Upper lobe of left lung (tissue), 6 donors: ENCODE measurements at places on chromosomes 1 and 21.

GRCh38 chr1:178948676-178949075 is 77.0 kb upstream of the FAM20B start:
- DNase-seq, result no peak

DNA sequence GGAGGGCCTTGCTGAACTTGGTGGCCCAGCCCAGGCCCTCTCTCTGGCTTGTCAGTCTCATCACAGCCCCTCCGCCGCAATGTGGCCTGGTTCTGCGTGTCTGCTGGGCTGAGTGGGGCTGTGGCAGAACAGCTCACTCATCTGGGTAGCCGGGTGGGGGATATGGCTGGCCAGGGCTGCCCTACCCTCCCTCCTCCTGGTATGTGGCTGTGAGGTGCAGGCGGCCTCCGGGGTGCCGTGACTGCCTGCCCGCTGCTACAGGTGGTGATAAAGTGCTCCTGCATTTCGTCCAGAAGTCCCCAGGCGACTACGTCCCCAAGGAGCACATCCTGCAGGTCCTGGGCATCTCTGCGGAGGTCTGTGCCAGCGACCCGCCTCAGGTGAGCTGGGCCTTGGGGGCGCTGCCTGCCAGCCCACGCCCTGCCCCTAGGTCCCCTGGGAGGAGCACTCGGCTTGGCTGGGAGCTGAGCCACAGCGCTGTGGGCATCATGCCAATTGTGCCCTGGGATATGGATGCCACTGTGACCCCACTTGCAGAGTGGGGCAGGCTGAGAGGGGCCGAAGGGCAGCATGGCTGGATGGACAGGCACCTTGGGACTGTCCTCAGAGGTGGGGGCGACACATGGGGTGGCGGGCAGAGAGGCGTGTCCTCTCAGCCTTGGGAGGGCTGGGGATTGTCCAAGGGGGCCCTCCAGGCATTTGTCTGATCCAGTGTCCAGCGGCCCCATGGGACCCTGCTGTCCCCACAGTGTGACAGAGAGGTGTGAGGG is 2.3 kb downstream of the PRXL2B start:
- DNase-seq, result peak; percentile 71

GRCh38 chr1:244316407-244316806 is 135.3 kb downstream of the ADSS2 start:
- no peak for DNase-seq

DNA sequence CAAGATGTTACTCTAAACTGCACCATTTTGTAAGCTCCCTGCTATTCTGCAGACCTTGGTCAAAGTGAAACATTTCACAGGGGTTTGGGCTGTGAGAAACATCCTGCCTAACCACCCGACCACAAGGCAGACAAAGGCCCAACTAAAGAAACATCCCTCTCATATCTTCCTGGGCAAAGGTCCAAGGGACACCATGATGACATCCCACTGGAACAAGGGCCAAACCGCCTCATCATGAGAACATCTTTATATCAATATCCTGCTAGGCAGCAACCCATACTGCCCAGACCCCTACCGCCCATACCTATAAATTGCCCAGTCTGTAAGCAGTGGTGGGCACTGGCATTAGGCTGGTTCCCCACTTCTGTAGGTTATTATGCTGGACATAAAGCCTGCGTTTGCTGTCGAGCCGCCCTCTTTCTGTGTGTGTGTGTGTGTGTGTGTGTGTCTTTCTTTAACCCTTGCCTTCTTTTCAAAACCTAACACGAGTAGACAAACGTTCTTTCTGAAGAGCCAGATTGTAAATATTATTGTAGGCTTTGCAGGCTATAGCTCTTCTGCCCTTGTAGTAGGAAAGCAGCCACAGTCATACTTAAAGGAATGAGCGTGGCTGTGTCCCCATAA is 1.0 kb upstream of the PPIE start:
- DNase-seq, result no peak

GRCh38 chr1:2310332-2311183 is 80.8 kb downstream of the MORN1 start:
- no peak for DNase-seq

DNA sequence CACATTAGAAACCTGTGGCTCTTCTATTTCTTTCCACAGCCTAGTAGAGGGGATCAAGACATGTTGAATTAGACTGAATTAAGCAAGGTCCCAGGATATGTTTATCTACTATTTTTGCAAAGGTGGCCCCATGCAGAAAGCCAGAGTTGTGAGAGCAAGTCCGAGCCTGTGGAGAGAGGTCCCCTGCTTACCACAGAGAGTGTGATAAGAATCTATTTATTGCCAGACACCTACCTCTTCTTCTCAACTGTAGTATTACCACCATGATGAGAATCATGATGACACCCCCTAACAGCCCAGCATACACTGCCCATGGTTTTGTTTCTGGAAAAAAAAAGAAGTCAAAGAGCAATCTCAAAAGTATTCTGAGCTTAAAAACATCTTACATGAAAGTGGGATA is 23.0 kb downstream of the SLAMF1 start:
- no peak for DNase-seq

DNA sequence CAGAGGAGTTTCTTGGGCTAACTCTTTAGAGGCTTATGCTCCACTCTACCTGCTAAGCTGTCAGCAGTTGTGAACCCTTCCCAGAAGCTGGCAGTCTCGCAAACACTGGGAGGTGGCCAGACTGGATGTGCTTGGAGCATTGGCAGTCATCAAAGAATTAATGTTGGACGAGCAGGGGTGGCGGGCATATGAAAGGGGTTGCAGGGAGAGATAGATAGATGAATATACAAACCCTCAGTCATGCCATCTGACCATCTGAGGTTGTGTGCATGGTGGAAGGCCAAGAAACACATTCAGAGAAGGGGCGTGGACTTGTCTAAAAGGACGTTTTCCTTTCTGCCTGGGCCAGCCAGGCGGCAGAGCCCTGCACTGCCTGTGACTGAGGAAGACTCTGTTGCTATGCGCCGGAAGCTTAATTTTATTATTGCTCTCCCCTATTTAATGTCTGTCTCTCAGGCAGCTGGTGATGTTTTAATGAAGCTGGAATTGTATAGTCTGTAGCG is 164.4 kb downstream of the PBX1 start:
- DNase-seq, result no peak

- no peak for DNase-seq
Measured at GRCh38 chr1:201491896-201492511, 14.9 kb downstream of the CSRP1 start.

GRCh38 chr1:233304489-233305102 is 9.1 kb upstream of the PCNX2 start:
- no peak for DNase-seq

DNA sequence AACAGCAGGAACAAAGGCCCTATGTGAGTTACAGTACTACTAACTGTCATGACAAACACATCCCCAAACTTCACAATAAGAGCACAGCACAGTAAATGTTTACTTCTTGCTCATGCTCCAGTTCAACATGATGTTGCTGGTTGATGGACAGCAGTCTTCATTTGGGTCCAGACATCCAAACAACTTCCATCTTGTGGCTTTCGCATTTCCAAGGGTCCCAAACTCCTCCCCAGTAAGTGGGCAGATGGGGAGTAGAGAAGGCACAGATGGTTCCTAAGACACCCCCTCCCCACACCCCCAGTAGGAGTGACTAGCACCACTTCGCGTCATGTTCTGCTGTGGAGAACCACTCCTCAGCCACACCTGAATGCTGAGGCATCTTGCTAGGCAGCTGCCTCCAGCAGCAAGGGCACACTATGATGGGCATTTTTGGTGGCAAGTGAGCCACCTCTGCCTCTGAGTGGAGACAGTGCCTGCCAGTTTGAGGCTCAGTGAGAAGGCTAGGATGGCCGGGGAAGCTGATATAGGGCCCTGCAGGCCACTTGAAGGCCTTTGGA is 32.7 kb upstream of the CD2 start:
- no peak for DNase-seq

- DNase-seq, result peak; percentile 87
Measured at GRCh38 chr1:35707601-35708440, 10.9 kb downstream of the C1orf216 start.

- DNase-seq, result no peak
Measured at GRCh38 chr21:36456729-36457414, 23.1 kb downstream of the CLDN14 start.

DNA sequence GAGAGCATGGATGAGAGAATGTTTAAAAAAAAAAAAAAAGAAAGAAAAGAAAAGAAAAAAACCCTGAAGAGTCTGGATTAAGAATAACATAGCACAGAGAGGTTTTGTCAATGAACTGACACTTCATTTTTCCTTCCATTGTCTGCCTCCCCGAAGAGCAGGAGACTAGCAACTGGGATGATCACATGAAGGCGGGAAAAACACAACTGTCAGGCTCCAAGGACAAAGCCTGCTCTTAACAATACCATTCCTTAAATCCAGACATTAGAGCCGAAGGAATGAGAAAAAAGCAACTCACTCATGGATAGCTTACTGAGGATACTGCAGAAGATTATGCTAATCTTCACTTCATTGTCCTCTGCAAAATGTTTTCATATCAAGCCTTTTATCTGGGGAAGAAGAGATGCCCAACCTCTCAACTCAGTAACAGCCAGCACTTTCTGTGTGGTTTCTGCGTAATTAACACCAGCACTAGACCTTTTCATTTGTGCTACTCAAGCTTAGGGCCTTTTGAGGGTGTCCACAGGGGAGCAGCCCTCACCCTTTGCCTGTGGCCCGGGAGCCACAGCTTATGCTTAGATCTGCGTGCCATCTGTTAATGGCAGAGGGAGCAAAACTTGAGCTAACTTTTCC is 182.3 kb downstream of the BARHL2 start:
- no peak for DNase-seq

- no peak for DNase-seq
Measured at GRCh38 chr1:63742526-63742925, 31.3 kb upstream of the ROR1 start.

DNA sequence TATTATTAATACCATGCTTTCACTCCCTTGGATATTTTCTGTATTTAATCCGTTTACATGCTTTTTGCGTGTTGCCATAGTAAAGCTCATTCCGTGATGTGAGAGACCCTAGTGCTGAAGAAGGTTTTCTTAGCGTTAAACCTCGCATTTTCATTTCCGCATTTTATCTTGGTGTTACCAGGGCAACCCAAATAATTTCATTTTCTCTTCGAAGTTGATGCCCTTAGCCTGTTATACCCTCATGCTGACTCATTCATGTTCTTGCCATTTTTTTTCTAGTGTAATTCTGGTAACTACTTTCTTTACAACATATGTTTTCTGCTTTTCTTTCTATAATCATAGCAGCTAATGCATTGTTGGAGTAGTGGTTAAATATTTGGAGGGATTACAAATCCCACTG is 37.2 kb downstream of the LRRC8C start:
- DNase-seq, result no peak

DNA sequence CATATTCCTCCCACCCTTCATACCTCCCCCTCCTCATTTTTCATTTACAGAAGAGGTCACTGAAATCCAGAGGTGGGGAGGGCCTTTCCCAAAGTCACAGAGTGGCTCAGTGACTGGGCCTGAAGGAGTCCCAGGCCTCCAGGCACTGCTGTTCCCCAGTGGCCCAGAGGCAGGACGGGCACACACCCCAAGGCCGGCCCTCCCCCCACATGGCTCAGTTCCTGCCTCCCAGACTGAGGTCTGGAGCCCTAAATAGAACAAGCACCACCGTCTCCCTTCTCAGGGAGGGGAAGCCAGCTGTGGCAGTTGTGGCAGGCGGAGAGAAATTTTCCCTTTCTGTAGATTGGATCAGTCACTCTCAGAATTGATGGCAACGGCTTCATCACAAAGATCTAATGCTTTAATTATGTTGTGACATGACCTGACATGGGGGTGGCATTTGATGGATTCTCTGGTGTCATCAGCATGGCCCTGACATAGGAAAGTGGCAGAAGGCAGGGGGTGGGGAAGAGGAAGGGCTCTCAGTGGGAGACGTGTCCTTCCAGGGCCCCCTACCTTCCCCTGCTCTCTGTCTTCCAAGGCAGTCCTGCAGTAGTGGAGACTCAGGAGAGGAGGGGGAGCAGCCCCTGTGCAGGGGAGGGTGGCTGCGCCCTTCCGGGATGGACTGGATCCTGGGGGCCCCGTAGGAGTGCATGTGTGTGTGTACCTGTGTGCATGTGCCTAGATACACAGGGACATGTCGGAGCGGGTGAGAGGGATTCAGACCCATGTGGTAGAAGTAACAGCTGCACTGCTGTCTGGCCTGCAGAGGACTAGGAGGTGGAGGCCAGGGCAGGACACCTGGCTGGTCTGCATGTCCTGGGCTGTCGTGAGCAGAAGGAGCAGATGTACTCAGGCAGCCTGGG is 41.2 kb upstream of the FOXO6 start:
- peak; percentile 33 for DNase-seq

DNA sequence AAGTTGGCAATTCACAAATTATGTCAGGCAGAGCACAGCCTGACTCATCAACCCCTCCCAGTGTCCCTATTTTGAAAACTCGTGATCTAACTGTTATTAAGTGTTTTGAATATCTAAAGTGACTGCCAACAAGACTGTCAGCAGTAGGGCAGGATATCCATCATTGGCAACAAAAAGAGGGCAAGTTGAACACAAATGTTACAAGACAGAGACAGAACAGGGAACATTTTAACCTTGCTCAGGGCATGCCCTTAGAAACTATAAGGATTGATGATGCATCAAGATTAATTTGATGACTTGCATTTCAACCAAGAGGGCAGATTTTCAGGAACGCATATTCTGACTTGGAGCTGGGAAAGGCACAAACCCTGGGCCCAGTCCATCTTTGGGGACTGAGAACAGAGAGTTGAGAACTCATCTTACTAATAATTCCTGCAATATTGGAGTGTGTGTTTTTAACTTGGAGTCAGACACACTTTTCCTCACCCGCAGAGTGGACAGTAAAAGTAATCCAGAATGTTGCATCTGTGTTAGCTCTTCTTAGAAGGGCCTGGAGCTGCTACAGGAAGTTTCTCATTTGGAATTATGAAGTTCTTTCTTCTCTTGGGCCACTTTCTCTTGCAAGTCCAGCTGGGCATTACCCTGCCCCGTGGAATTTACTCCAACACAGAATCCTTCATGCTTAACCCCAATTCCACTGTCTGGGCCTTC is 317.2 kb downstream of the LTN1 start:
- DNase-seq, result no peak

DNA sequence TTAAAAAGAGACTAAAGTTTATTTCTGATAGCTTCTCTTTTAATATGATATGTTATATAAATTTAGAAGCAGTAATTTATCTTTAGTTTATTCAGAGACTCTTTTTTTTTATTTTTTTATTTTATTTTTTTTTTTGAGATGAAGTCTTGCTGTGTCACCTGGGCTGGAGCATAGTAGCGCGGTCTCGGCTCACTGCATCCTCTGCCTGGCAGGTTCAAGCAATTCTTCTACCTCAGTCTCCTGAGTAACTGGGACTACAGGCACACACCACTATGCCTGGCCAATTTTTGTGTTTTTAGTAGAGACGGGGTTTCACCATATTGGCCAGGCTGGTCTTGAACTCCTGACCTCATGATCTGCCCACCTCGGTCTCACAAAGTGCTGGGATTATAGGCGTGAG is 89.6 kb downstream of the DISP1 start:
- no peak for DNase-seq
